ENCODE measurements at places on chromosomes 13 and 19. TPM values are rescaled to one million over a fixed set of nuclear protein-coding genes. Genes with fewer than 3 reads are reported as not detected.

Gene PLIN4
- 125 TPM for total RNA-seq

Gene ZSCAN18
- 37.4 TPM for total RNA-seq

- H3K36me3 ChIP-seq = peaks cover 24% of the 10 kb centered on the region
- H3K4me1 ChIP-seq = no peaks in the 10 kb centered on the region
- DNase-seq = no peak
- H3K27me3 ChIP-seq = no peaks in the 10 kb centered on the region
- H3K4me3 ChIP-seq = no peak overlapping the region
Measured at GRCh38 chr19:17576758-17577456, 21.5 kb downstream of the COLGALT1 start.

GRCh38 chr13:48004201-48004600 is 3.1 kb upstream of the SUCLA2 start:
- no peak overlapping the region for H3K27ac ChIP-seq
- no peak for DNase-seq
- H3K27me3 ChIP-seq = no peaks in the 10 kb centered on the region
- no peaks in the 10 kb centered on the region for H3K36me3 ChIP-seq

DNA sequence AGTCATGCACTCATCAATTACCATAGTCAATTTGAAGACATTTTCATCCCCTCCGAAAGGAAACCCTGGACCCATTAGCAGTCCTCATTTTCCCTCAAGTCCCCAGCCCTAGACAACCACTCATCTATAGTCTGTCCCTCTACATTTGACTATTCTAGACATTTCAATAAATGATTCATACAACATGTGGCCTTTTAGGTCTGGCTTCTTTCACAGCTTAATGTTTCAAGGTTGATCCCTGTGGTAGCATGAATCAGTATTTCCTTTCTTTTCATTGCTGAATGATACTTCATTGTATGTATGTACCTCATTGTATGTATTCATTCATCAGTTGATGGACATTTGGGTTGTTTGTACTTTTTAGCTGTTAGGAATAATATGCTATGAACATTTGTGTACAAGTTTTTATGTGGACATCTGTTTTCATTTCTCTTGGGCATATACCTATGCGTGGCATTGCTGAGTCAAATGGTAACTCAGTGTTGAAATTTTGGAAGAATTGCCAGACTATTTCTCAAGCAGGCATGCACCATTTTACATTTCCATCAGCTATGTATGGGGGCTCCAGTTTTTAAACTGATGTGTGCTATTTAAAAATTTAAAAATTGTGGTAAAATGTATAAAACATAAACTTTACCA is 18.4 kb downstream of the SPATA13 start:
- H3K36me3 ChIP-seq = no peaks in the 10 kb centered on the region
- no peak for DNase-seq
- peaks cover 96% of the 10 kb centered on the region for H3K4me1 ChIP-seq
- H3K27me3 ChIP-seq = no peaks in the 10 kb centered on the region
- peak overlapping the region; percentile 97 for H3K27ac ChIP-seq

GRCh38 chr13:46100191-46100815 is 4.5 kb downstream of the CPB2 start:
- peaks cover 14% of the 10 kb centered on the region for H3K4me1 ChIP-seq
- H3K4me3 ChIP-seq = no peak overlapping the region
- no peak for DNase-seq
- H3K36me3 ChIP-seq = no peaks in the 10 kb centered on the region
- no peaks in the 10 kb centered on the region for H3K27me3 ChIP-seq
- H3K27ac ChIP-seq = no peak overlapping the region

- peak; percentile 69 for DNase-seq
- no peaks in the 10 kb centered on the region for H3K4me1 ChIP-seq
- no peak overlapping the region for H3K4me3 ChIP-seq
- H3K27me3 ChIP-seq = no peaks in the 10 kb centered on the region
Measured at GRCh38 chr13:72221276-72221962, 354.4 kb upstream of the DACH1 start.

- peaks cover 13% of the 10 kb centered on the region for H3K4me1 ChIP-seq
- H3K4me3 ChIP-seq = no peak overlapping the region
- H3K27me3 ChIP-seq = no peaks in the 10 kb centered on the region
- DNase-seq = no peak
- H3K27ac ChIP-seq = no peak overlapping the region
Measured at GRCh38 chr19:19657397-19657783, 6.1 kb downstream of the ATP13A1 start.

DNA sequence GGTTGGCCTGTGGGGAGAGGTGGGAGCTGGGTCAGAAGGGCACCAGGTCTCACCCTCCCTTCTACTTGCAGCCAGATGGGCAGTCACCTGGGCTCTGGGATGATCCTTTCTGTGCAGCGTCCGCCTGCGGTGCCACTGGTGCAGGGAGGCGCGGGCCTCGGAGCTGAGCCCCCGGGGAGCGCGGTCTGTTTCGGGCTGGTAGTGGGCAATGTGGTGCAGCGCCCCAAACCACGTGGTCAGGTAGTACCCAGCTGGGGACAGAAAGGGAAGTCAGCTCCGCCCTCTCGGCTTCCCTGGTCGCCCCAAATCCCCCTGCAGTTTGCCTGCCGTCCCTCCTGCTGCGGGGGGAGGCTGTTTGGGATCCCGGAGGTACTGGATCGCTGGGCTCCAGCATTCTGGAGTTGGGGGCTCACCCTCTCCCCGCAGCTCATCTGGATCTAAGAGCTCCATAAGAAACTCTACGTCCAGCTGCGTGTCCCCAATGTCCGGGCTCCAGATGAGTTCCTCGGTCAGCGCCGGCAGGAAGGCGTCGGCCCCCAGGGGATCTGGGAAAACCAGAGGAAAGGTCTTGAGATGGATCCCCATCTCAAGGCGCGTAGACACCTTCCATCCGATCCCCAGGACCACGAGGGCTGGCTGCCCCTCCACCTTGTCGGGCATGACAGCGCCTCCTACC is 8.8 kb downstream of the RINL start:
- peaks cover 30% of the 10 kb centered on the region for H3K4me1 ChIP-seq
- H3K4me3 ChIP-seq = peak overlapping the region; percentile 40
- DNase-seq = peak; percentile 59
- no peaks in the 10 kb centered on the region for H3K36me3 ChIP-seq
- H3K27me3 ChIP-seq = no peaks in the 10 kb centered on the region

DNA sequence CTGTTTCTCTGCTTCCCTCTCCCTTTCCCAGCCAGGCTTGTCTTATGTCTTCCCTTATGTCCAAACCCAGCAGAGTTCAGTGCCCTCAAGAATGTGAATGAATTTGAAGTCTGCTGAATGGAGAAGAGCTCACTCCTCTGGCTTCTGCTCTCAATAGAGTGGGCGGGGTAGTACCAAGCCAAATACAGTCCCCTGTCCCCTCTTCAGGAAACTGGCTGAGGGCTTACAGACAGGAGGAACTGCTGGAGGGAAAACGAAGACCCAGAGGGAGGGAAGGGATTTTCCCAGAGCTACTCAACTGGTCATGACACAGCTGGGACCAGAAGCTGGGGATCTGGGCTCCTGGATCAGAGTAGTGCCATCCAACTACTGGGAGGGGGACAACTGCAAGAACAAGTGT is 32.9 kb upstream of the POU2F2 start:
- H3K27me3 ChIP-seq = no peaks in the 10 kb centered on the region
- no peaks in the 10 kb centered on the region for H3K4me1 ChIP-seq
- no peak for DNase-seq
- no peaks in the 10 kb centered on the region for H3K36me3 ChIP-seq

DNA sequence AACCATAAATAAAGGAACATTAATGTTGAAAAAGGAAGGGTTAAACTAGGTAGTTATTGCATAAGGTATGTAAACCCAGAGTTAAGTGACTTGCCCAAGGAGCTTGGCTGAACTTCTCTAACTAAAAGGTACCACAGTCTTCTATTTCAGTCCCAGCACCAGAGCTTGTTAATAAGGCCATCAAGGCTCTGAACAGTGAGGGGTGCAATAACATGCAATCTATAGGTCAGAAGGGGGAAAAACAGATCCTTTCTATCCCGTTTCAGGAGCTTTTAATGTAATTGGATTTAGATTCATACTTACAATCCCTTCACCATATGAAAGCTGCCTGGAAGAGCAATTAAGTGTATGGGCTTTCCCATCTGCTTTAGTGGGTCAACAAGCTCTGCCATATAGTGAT is 441.5 kb upstream of the SPRY2 start:
- H3K4me3 ChIP-seq = no peak overlapping the region
- H3K27me3 ChIP-seq = no peaks in the 10 kb centered on the region
- no peak for DNase-seq
- H3K4me1 ChIP-seq = no peaks in the 10 kb centered on the region
- no peaks in the 10 kb centered on the region for H3K36me3 ChIP-seq

GRCh38 chr19:44570984-44571684 is 41.7 kb upstream of the CEACAM20 start:
- H3K36me3 ChIP-seq = no peaks in the 10 kb centered on the region
- H3K27ac ChIP-seq = no peak overlapping the region
- H3K27me3 ChIP-seq = no peaks in the 10 kb centered on the region
- DNase-seq = peak; percentile 78
- H3K4me1 ChIP-seq = no peaks in the 10 kb centered on the region
- no peak overlapping the region for H3K4me3 ChIP-seq

DNA sequence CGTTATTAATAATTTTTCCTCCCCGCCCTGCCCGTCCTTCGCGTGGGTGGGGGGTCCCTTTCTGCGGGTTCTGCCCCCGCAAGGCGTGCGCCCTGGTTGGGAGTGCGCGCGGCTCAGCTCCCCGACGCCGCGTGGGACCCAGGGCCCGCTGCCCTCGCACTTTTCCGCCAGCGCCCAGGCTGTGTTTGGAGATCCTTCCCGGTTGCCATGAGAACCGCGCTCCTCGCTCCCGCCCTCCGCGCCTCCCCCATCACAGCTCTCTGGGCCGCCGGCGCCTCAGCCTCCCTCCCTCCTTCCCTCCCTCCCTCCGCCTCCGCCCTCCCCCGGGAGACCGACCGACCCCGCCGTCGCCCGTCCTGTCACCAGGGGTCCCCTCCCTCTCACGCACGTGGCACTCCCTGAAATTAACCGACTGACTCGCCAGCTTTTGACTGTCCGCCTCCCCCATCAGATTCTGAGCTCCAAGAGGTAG is 2.4 kb upstream of the SSBP4 start:
- DNase-seq = peak; percentile 87
- H3K36me3 ChIP-seq = no peaks in the 10 kb centered on the region
- H3K27ac ChIP-seq = peak overlapping the region; percentile 48
- H3K27me3 ChIP-seq = no peaks in the 10 kb centered on the region
- H3K4me1 ChIP-seq = peaks cover 53% of the 10 kb centered on the region
- no peak overlapping the region for H3K4me3 ChIP-seq

DNA sequence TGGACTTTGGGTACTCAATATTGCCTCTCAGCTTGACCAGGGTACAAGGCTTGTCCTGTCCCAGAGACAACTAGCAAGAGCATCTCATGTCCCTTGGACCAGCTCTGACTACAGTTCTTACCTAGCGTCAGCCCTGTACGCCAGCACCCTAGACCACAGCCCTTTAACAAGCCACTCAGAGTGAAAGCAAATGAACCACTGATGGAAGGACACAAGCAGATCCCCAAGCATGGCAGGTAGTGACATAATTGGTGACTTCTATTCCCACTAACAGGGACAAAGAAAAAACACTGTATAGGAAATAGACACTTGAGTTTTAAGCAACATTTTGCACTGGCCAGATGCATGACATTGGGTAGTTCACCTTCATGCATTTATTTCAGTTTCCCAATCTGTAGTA is 8.8 kb upstream of the LRCH1 start:
- H3K4me1 ChIP-seq = no peaks in the 10 kb centered on the region
- no peak overlapping the region for H3K27ac ChIP-seq
- DNase-seq = no peak
- H3K36me3 ChIP-seq = no peaks in the 10 kb centered on the region
- no peak overlapping the region for H3K4me3 ChIP-seq

GRCh38 chr19:17073869-17074633 is 1.2 kb downstream of the HAUS8 start:
- no peak overlapping the region for H3K4me3 ChIP-seq
- H3K36me3 ChIP-seq = no peaks in the 10 kb centered on the region
- DNase-seq = no peak
- peaks cover 25% of the 10 kb centered on the region for H3K4me1 ChIP-seq

DNA sequence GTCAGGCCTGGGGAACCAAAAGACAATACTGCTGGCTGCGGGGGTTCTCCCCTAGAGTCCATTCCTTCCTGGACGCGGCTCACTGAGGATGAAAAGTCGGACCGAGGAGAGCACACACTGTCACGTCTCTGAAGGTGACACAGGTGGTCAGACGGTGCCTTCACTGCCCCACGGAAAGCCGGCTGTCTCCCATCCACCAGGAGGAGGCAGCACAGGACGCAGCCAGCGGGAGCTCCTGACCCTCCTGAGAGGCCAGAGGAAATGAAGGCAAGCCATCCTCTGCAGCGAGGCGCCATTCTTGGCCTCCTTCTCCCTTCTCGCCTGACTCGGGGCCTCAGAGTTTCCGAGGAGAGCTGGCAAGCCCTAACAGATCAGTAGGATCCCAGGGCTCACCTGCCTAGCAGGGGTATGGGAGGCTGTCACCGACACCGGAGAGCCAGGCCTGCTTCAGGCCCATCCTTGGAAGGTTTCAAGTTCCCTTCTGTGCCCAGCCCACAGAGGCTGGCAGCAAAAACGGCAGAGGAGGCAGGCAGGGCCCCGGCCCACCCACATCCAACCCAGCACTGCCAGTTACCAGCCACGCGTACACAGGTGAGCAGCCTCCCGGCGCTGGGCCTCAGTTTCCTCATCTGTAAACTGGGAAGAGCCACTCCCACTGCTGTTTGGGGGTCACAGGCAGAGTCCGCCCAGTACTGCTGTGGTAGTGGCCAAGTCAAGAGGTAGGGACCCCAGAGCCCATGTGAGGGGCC is 4.5 kb downstream of the REXO1 start:
- no peak for DNase-seq
- no peaks in the 10 kb centered on the region for H3K27me3 ChIP-seq
- peaks cover 74% of the 10 kb centered on the region for H3K4me1 ChIP-seq
- H3K4me3 ChIP-seq = no peak overlapping the region

DNA sequence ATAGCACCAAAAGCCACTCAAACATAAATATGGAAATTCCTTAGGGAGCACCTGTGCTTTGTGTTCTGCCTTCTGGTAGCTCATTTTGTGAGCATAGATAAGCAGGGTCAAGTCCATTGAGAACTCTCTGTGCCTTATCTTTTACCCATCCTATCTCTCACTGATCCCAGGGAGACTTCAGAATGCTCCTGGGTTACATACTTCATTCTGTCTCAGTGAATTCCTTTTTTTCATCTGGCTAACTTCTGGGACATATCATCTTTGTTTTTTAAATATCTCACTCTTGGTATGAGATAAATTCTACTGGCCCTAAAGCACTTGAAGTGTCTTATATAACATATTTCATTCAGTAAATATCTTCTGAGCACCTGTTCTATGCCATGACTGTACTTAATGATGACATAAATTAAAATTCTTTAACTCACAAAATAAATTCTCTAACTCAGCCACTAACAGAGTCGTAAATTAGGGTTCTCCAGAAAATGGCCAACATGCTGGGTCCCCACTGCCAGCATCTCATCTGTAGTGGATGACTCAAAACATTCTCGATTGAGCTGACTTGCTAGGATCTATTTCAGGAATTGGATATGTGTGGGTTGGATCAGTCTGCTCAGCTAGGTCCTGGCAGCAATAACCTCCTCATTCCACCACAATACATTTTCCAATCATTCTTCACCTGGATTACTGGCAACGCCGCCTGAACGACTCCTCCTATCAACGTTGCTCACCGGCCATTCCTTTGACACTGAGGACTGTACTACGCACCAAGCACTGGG is 170.2 kb downstream of the FOXO1 start:
- H3K27me3 ChIP-seq = no peaks in the 10 kb centered on the region
- DNase-seq = no peak
- H3K36me3 ChIP-seq = no peaks in the 10 kb centered on the region

Measured in body of pancreas (tissue), 4 donors.